Natural killer cell treated with Interleukin-12 subunit alpha and Interleukin-12 subunit beta and Interleukin-15 and Interleukin-18, amount 100 ng/mL, for 72 hours (primary cell): ENCODE measurements at places on chromosomes 16 and 17. TPM values are rescaled to one million over a fixed set of nuclear protein-coding genes. Genes with fewer than 3 reads are reported as not detected.

The ZMYND15 gene
- 1.0 TPM for total RNA-seq

The RUNDC1 gene
- 19.0 TPM for total RNA-seq

GRCh38 chr16:20614186-20615141 lies 38.3 kb upstream of the ACSM2B start:
- no peak for DNase-seq

DNA sequence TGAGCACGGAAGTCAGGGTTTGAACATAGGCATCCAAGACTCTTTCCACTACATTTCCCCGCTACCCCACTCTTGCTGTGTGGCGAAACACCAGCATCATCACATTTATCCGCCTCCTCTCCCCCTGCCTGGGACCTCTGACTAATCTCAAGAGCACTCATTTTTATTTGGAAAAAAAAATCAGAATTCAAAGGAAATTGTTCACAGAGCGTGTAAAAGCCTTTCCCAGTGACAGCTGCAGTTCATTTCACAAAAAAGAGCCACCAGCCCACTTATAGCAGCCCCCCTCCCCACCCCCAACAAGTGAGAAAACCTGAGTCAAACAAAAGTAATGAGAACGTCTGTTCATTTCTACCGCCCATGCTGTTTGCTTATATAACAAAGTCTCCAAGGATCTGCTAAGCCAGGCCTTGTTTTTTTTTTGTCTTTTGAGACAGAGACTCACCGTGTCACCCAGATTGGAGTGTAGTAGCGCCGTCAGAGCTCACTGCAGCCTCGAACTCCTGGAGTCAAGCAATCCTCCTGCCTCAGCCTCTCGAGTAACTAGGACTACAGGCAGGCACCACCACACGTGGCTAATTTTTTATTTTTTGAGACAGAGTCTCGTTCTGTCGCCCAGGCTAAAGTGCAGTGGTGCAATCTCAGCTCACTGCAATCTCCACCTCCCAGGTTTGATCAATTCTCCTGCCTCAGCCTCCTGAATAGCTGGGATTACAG lies 48.3 kb upstream of the HAPSTR1 start:
- DNase-seq = no peak

GRCh38 chr16:66681676-66682075 lies 14.9 kb downstream of the CMTM4 start:
- no peak for DNase-seq

DNA sequence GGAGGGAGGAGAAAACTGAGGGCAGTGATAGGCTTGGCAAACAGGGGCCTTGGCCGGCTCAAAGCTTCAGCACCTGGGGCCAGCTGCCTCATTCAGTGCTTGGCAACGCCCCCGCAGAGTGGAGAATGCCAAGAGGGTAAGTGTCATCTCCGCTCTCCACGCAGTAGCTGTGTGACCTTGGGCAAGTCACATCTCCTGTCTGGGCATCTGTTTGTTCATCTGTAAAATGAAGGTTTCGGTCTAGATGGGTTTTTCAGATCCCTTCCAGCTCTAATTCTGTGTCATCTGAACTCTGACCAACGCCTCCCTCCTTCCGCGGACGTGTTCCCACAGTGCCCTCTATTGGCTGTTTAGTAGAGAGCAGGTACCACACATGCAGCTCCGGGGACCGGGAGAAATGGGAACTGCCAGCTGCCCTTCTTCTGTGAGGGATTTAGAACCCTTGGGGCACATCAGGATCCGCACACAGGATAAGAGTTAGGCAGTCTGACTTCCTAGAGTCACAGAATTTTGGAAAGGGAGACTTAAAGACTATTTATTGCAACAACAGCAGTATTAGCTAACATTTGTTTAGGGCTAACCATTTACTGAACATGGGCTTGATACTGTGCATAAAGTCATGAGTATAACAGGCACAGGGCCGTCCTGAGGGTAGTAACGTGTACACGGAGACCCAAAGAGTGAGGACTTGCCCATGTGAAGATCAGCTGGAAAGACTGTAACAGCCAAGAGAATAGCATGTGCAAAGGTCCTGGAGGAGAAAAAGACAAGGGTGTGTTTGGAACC lies 26.8 kb downstream of the GP2 start:
- DNase-seq = no peak
